ENCODE measurements at places on chromosomes 1 and 21. TPM values are rescaled to one million over a fixed set of nuclear protein-coding genes. Genes with fewer than 3 reads are reported as not detected.
A peak's percentile ranks its signal among the peaks of the same experiment; 100 is the strongest.

DNA sequence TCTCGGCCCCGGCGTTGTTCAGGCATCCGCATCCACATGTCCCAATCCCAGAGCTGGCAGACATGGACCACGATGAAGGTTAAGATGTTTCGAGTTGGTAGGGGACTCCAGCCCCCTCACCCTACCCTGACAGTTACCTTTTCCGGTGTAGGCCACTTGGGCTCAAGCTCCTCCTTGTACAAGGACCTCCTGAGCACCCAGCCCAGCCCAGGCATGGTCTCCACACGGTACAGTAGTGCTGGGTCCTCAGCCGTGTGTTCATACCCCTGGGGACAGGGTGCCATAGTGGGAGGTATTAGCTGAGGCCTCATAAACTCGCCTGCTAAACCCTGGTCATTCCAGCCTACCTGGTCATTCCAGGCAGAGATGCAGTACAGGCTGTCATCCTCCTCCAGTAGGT is 6.1 kb downstream of the POMGNT1 start:
- DNase-seq, result no peak

GRCh38 chr1:99005537-99005942 is 879 bp upstream of the PLPPR5 start:
- no peak for DNase-seq

DNA sequence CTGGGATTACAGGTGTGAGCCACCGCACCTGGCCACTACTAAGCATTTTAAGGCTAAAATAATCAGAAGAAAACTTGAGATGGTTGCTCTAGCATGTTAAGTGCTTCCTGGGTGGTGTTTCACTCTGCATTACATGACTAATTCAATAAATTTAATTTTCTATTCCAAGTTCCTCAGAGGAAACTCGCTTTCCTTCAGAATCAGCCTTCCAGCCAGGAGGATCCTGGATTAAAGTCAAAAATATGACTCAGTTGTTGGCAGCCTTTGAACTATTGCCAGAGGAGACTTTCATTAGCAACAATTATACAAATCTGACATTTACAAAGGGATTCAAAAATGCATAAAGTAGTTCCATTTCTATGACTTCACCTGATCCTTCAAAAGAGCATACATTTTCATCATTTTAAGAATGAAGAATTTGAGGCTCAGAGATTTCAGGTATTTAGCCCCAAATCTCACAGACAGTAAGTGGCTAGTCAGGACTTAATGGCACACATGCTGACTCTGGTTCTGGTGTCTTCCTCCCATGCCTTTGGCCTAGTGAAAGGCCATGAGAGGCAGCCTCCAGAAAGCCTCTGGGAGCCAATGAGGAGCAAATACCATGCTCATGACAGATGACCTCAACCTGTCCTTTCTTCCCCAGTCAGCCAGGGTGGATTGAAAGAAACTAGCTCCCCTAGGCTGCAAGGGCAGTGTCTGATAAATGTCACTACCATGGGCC is 115.7 kb downstream of the MAP3K21 start:
- no peak for DNase-seq

- DNase-seq, result no peak
Observed at GRCh38 chr1:225861834-225862580, 20.2 kb downstream of the TMEM63A start.

- peak; percentile 65 for DNase-seq
Observed at GRCh38 chr1:11796036-11796828, 9.5 kb downstream of the MTHFR start.

The TMEM51 gene
- total RNA-seq, result 16.6 TPM

The GNAT2 gene
- not detected for total RNA-seq

The OR2L13 gene
- total RNA-seq, result not detected

The TSSK3 gene
- 2.2 TPM for total RNA-seq

The VSIG8 gene
- not detected for total RNA-seq

Measured in sigmoid colon (tissue), 7 donors.